ENCODE measurements at places on chromosomes 7 and 10.

- no peak for DNase-seq
Measured at GRCh38 chr7:4135301-4135700, 546.8 kb upstream of the FOXK1 start.

DNA sequence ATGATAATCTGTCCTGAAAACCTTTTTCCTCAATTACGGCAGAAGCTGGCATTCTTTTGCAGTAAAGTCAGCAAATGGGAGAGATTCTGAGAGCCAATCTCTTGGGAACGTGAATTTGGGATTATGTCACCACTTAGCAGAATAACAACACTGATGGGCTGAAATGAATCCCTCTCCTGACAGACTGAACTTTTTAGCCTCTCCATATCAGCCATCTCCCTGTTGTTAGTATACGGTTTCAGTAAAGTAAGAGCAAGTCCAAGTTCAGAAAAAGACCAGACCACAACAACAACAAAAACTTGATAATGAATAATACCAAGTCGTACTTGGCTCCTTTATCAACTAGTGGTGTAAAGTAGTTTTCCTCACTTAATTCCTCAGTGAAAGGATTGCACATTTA lies 1048.8 kb downstream of the GATA3 start:
- DNase-seq, result no peak

- DNase-seq, result no peak
Measured at GRCh38 chr10:78269060-78269459, 235.4 kb downstream of the RPS24 start.

- DNase-seq, result no peak
Measured at GRCh38 chr7:24073651-24074420, 210.2 kb upstream of the NPY start.

DNA sequence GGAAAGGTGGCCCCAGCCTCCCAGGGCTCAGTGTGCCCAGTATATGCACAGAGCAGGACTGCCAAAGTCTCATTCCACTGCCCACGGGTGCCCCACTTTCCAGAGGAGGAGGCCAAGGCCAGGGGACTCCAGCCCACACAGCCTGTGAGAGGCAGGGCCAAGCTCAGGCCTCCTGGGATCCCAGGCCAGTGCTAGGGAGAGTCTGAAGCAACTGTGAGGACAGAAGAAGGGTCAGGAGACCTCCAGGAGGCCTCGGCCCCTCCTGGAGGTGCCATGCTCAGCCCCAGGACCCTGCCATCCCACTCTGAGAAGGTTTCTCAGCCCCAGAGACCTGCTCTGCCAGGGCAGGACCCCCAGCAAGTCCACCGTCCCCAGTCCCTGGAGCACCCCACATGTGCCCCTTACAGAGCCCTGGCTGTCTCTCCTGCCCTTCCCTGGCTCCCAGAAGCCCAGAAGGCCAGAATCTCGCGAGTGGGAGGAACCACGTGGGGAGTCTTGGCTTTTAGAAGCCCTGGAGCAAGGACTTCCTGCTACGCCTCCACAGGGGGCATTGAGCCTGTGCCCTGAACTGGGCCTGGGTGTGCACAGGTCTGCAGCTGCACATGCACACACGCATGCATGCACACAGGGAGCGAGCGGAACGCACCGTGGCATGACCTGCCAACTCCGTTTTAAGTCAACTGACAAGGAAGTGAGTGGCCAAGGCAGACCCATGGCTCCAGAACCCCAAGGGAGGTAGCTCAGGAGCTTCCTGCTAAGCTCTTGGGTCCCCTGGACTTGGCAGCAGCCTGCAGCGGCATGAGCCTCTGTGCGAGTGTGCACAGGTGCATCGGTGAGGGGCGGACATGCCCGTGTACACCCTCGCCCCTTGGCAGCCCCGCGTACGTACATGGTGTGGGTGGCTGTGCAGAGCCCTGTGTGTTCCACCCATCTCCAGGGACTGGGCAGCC lies 33.6 kb downstream of the ZCCHC24 start:
- DNase-seq, result no peak
